Hepatocyte (in vitro differentiated cells): ENCODE measurements at places on chromosomes 1 and 21. TPM values are rescaled to one million over a fixed set of nuclear protein-coding genes. Genes with fewer than 3 reads are reported as not detected.

The OR2G2 gene
- polyA plus RNA-seq: not detected in 2 replicates

DNA sequence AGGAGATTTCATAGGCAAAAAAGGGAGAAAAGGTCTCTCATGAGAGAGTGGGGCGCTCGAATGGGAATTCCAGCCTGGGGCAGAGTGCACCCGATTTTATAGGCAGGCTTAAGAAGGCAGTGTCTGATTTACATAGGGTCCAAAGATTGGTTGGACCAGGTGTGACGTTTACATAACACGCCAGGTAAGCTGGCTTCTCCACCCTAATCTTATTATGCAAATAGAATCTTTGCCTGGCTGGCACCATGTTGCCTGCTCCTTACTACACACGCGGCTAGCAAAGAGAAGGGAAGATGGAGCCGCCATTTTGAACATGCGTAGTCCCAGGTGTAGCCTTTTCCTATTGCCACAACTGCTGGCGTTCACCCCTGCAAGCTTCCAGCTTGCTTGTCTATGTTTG is 103.7 kb downstream of the SLC16A1 start:
- peak; percentile 20 for DNase-seq

DNA sequence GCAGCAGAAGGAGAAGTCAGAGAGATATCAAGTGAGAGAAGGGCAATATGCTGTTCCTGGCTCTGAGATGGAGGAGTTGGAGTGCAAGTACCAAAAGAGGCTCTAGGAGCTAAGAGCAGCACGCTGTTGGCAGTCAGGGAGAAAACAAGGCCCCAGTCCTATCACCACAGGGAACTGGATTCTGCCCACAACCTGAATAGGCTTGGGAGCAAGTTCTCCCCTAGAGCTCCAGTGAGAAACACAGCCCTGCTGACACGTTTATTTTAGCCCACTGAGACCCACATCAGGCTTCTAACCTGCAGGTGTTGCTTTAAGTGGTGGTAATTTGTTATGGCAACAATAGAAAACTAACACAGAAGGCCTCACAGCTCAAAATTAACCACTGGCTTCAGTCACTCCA is 31.8 kb upstream of the ZNF644 start:
- no peak for DNase-seq

GRCh38 chr21:34884346-34884929 is 164.7 kb downstream of the RUNX1 start:
- no peak for DNase-seq

- DNase-seq: no peak
These were observed 69.8 kb downstream of the HHAT start for GRCh38 chr1:210398466-210398865.
